Thoracic aorta endothelial cell (primary cell): ENCODE measurements at places on chromosomes 4 and X. TPM values are rescaled to one million over a fixed set of nuclear protein-coding genes. Genes with fewer than 3 reads are reported as not detected.

SMIM43 gene
- 0.40 TPM in 1 of 2 replicates, not detected in the other for total RNA-seq

TSC22D3 gene
- total RNA-seq = 13.4 and 14.6 TPM in 2 replicates

KIT gene
- total RNA-seq = 12.8 and 28.3 TPM in 2 replicates

USP26 gene
- not detected in 2 replicates for total RNA-seq

NWD2 gene
- total RNA-seq = not detected in 2 replicates

DTHD1 gene
- not detected in 2 replicates for total RNA-seq
